ENCODE measurements at places on chromosomes 2 and 18.

GRCh38 chr2:69585855-69586555 lies 57.5 kb downstream of the AAK1 start:
- no peak for DNase-seq

DNA sequence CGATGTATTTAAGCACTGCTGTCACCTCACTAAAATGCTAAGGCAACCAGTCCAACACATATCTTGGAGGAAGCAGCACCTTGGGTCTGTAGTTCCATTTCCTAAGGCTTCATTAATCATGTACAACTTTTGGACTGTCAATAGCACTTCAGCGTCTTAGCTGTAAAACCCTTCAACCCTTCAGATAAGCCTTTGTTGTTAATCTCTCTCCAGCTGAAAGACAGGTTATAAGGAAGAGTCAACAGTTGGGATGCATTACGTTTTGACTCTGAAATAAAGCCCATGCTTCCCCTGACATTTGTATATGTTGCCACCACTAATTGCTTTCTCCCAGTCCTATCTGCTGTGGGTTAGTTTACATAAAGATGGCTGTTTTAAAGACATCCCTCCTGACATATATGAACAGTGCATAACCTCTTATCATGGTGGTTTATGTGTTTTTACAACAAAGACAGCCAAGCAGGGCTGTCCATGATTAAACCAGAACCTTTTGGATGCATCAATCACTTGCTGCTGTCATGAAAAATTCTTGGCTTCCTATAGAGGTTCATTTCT lies 81.5 kb downstream of the EPHA4 start:
- no peak for DNase-seq

DNA sequence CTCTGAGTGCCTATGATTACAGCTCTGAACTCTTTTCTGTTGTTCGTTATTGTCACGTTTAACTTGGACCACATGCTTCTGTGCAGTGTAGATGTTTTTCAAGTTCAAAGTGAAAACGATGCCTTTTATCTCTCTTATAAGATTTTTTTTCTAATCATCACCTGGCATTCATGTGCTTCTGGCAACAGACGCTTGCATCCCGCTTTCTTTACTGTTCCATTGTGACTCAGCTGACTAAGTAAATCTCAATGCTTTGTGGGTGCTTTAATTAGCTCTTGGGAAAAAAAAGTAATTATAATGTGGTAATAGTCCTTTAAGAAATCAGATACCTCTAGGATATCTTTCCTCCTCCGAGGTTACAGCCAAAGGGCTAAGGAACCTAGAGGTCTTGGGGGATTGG lies 31.2 kb upstream of the RMP24 start:
- DNase-seq: no peak

DNA sequence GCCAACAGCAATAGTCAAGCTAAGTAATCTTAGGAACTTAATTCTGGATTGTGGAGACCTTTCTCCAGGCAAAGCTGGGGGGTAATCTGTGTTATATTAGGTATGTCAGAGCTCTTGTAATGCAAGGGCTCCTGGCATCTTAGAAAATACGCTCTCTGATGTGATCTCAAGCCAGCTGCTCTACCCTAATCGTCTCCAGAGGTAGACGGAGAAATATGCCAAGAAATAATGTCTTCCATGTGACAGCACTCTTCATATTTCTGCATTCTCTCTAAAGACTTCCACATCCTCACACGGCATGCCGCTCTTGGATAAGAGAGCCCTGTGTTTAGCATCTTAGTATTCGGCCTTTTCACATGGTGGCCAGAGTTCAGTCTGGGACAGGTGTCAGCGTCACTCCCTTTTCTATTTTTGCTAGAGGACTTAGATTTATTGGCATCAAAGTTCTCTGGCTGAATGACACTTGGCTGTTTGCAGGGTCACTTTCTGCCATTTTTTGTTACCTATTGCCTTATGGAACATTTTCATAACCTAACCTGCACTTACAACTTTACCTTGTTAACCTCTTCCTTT lies 25.2 kb downstream of the CAPN13 start:
- no peak for DNase-seq

DNA sequence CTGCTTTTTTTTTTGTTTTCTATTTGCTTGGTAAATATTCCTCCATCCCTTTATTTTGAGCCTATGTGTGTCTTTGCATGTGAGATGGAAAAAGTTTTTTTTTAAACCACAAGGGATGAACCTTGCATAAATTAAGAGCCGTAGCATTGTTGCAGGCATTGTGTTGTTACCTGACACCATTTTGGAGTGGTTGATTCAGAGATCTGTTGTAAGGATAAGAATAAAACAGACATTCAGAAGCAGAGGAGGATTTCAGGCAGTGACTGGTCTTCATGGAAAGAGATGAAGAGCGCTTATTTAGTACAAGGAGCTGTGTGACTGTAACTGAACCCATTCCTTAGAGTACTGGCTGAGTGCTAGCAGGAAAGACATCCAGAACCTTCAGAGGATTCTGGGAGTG lies 101.2 kb downstream of the LTBP1 start:
- DNase-seq: no peak

DNA sequence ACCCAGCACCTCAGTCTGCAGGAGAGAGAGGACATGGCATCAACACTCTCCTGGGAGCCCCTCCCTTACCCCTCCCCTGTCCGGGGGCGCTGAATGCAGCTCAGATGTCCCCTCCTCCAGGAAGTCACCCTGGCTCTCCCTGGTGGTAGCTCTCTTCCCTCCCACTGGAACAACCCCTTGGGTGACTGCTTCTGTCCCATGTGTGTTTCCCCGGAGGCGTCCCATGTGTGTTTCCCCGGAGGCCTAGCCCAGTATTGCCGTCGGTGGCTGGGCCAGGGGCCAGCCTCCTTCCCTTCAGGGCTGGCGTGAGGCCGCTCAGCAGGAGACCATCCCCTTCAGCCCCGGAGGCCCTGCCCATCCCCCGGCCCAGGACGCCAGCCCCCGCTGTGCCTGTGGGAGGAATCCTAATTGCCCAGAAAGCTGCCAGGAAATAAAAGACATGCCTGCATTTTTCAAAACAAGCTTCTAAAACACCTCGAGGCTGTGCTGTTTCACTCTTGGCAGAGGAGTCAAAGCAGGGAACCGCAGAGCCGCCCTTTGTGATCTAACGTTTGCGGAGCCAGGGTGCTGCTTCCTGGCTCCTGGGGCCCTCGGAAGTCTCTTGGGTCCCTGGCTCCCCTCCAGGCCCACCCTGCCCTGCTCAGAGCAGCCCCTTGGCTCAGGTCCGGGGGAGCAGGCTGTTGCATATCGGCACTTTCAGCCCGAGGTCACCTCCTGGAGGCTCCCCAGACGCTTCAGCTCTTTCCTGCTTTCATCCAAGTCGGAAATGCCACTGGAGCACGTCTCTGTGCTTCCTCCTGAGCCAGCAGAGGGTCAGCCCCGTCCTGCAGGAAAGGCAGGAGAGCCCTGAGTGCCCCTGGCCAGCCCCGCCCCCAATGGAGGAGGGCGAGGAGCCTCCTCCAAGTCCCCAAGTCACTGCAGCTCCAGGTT lies 11.4 kb downstream of the SNED1 start:
- peak; percentile 79 for DNase-seq

- no peak for DNase-seq
Measured at GRCh38 chr2:166449439-166449838, 44.6 kb downstream of the SCN7A start.

DNA sequence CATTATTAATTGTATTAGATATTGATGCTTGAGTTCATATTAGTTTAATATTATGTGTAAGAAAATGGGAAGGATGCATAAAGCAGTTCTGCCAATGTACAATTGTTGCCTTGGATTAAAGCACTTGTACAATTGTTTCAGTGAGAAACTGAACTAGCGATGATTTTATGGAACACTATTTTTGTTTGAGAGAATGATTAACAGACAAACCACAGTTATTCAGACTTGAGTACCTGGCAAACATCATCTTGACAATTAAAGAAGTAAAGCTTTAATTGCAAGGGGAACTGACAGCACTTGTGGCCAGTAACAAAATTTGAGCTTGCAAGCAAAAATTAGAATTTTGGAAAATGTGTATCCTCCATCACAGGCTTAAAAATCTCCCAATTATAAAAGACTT lies 214.3 kb downstream of the RIT2 start:
- DNase-seq: no peak

DNA sequence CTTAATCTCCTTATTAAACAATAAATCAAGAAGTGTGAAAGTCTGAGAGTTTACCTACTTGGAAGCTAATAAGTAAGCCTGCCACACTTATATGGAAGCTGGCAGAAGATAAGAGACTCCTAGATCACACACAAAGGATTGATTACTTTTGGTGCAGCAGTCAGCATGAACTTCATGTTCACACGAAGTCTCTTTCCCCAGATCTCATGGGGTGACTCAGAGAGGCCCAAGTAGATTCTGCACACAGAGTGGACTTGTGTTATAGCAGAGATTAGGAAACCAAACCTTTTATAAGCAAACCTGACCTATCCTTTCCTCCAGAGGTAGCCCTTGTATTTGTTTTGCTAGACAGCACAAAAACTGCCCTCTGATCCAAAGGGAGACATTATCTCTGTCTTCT lies 9.9 kb upstream of the GAREM1 start:
- no peak for DNase-seq

- DNase-seq: no peak
Measured at GRCh38 chr18:21262979-21263378, 20.9 kb downstream of the GREB1L start.

DNA sequence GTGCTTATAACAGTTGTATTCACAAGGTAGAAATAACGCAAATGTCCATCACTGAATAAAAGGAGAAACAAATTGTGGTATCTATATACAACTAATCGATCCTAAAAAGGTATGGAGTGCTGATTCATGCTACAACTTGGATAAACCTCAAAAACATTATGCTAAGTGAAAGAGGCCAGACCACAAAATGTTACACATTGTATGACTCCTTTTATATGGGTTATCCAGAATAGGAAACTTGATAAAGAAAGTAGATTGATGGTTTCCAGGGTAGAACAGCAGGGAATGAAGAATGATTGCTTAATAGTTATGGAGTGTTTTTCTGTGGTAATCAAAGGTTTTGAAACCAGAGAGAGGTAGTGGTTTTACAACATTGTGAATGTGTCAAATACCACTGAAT lies 432.2 kb upstream of the TRIB2 start:
- DNase-seq: peak; percentile 70

GRCh38 chr2:160207804-160208654 lies 8.0 kb upstream of the ITGB6 start:
- DNase-seq: peak; percentile 77

- DNase-seq: no peak
Measured at GRCh38 chr2:181374781-181375675, 82.2 kb upstream of the ITGA4 start.

DNA sequence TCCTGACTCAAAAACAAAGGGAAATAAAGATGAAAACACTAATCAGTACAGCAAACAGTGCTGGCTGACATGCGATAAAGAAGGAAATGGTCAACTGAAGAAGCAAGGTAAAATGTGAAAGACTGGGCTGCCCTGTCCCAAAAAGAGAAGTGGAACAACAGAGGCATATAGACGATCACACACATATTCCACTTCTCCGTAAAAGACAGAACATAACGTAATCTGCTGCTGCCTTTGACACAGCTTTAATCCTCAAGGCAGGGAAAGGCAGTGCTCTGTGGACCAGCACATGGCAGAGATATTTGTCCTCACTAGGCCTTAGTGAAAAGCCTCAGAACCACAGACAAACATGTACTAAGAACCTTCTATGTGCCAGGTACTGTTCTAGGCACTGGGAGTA lies 24.3 kb upstream of the REL start:
- no peak for DNase-seq

- no peak for DNase-seq
Measured at GRCh38 chr2:160288324-160288723, 88.3 kb upstream of the ITGB6 start.

GRCh38 chr18:56678836-56679565 lies 27.8 kb downstream of the WDR7 start:
- DNase-seq: no peak

GRCh38 chr2:126990605-126991532 lies 92.2 kb downstream of the TEX51 start:
- DNase-seq: no peak

GRCh38 chr2:183993052-183993451 lies 605.3 kb upstream of the ZNF804A start:
- no peak for DNase-seq

GRCh38 chr2:200225951-200226350 lies 80.5 kb upstream of the SPATS2L start:
- no peak for DNase-seq

GRCh38 chr2:44295633-44296359 lies 20.5 kb downstream of the SLC3A1 start:
- DNase-seq: peak; percentile 28

- no peak for DNase-seq
Measured at GRCh38 chr2:58006256-58006951, 40.2 kb upstream of the VRK2 start.

DNA sequence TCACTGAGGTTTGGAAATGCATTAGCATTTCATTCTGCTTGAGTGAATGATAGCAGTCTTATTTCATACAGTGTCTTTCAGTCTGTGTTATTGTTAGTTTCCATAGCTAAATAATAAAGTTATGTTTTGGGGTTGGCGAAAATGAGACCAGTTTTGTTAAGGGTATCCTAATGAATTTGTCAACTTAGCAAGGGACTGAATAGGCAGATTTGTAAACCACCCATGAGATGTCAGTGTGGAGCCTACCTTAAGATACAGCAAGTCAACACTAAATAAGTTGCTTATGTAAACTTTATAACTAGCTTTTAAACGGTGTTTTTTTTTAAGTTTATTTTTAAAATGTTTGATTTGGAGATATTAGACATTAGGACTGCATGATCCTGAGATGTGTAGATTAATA lies 11.9 kb downstream of the NAPG start:
- DNase-seq: no peak

DNA sequence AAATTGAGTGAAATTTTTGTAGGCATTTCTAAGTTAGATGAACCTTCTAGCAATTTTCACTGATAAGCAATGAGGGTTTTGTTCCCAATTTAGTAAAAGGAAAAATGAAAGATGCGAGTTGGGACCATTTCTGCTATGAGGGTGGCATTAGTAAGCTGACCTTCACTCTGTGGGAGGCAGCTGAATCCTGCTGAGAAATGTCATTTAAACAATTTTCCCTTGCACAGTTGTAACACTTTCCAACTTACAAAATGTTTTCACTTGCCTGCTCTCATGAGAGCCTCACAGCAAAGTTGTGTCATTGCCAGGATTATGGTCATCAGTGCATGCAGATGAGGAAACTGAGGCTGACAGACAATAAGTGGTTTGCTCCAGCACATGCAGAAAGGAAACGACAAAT lies 527.7 kb downstream of the TNS1 start:
- DNase-seq: no peak

DNA sequence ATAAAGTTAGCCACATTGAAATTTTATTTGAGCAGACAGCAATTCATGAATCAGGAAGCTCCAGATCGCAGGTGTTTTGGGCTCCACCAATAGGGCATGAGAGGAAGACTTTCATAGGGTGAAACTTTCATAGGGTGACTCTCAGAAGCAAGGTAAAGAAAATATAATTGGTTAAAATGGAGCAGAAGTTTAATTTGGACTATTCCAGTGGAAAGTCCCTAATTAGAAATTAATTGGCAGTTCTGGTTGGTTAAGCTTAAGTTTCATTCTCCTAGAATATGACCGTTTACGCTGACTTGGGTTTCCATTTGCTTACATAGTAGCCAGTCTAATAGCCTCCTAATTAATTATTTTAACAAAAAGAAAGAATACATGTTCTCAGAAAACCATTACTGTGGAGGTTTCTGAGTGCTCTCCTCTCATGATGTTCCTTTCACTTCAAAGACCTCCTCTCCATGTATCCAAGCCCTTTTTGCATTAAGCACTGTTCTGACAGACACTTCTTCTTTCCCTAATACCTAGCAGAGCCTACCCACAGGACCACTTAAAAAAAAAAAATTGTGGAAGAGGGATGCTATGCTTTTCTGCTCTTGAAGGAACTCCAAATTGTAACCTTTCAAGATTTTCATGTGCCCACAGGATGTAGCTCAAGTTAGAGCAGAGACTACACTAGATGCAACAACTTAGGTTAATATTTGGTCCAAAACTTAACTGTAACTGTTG lies 99.1 kb downstream of the MREG start:
- no peak for DNase-seq

Measured in NB4 (cell line).